ENCODE measurements at places on chromosomes 13 and 19.

DNA sequence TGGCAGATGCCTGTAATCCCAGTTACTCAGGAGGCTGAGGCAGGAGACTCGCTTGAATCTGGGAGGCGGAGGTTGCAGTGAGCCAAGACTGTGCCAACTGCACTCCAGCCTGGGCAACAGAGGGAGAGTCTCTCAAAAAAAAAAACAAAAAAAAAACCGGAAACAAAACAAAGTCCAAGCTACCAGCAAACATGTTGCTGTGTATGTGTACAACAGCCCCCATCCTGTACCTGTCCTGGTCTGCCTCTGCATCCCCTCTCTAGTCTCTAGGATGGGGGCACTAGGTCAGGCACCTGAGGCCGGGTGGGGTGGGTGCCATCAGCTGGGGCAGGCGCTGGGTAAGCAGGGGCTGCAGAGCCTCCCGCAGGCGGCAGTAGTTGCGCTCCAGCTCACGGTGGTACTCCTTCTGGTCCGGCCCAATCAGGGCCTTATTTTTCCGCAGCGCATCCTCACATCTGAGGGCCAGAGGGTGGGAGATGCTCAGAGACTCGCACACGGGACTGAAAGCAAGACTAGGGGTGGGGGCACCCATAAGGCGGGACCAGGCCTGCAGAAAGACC is 2.8 kb upstream of the KANK2 start:
- DNase-seq, result no peak

GRCh38 chr13:105340061-105340606 is 1195.3 kb downstream of the EFNB2 start:
- no peak for DNase-seq

GRCh38 chr19:42606660-42607351 is 12.1 kb upstream of the CEACAM8 start:
- DNase-seq, result peak; percentile 4

DNA sequence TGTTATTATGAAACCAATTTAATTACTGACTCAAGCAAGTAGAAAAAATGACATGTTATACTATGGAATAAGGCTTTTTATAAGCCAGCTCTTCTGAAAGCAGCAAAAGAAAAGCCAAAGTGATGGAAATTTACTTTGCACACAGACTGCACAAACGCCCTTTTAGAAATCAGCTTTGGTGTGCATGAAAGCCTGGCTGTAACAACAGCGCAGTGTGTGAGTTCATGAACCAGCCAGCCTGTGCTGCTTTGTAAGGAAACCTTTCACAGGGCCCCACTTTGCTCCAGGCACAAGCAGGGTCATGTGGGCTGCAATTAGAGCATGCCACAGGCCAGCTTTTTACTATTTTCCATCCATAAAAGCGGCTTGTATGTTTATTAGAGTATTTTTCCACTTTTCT is 13.6 kb upstream of the IFT88 start:
- DNase-seq, result no peak

GRCh38 chr13:37657134-37657533 is 58.6 kb upstream of the POSTN start:
- DNase-seq, result no peak

DNA sequence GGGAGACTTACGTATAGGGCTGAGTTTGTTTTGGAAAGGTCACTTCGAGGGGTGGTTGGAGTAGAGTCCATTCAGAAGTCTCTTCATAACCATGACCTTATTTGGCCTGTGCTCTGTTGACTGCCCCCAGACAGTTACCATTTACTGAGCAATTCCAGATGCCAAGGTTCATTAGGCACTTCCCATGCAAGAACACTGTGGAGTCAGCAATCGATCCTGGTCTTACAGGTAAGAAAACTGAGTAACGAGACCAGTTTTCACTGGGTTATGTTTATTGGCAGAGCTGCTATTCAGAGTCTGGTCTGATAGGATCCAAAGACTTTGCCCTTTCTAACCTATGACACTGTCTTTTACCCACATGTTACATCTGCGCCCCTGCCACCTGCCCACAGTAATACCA is 134.7 kb downstream of the MTUS2 start:
- no peak for DNase-seq

- no peak for DNase-seq
Measured at GRCh38 chr13:82571653-82572052, 1310.6 kb downstream of the SLITRK1 start.

- no peak for DNase-seq
Measured at GRCh38 chr13:77806518-77806917, 109.0 kb downstream of the SLAIN1 start.

GRCh38 chr19:18233224-18233825 is 7.1 kb upstream of the PDE4C start:
- peak; percentile 55 for DNase-seq

DNA sequence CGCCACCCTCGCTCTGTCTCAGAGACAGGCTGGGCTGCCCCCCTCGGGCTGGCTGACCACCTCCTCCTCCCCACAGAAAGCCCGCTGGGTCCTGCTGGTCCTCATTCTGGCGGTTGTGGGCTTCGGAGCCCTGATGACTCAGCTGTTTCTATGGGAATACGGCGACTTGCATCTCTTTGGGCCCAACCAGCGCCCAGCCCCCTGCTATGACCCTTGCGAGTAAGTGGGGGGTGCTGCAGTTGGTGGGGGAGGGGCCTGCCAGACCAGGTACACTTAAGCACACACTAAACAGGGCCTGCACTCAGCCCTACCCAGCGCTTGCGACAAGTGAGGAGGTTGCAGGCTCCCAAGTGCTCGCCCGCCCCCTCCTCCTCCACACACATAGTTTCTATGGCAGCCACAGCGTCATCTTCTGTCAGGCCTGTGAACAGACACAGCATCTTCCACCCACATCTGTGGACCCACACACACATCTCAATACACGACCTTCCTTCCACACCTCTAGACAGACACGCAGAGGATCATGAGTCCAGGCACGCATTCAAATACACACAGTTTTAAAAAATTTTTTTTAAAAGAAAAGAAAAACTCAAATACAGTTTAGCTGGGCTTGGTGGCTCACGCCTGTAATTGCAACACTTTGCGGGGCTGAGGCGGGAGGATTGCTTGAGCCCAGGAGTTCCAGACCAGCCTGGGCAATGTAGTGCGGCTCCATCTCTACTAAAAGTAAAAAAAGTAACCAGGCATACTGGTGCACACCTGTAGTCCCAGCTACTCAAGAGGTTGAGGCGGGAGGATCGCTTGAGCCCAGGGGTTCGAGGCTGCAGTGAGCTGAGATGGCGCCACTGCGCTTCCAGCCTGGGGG is 18.4 kb downstream of the PLD3 start:
- no peak for DNase-seq

GRCh38 chr19:29672933-29673336 is 7.7 kb downstream of the PLEKHF1 start:
- DNase-seq, result peak; percentile 91

- DNase-seq, result no peak
Measured at GRCh38 chr19:35116072-35116801, 614 bp downstream of the FXYD3 start.

DNA sequence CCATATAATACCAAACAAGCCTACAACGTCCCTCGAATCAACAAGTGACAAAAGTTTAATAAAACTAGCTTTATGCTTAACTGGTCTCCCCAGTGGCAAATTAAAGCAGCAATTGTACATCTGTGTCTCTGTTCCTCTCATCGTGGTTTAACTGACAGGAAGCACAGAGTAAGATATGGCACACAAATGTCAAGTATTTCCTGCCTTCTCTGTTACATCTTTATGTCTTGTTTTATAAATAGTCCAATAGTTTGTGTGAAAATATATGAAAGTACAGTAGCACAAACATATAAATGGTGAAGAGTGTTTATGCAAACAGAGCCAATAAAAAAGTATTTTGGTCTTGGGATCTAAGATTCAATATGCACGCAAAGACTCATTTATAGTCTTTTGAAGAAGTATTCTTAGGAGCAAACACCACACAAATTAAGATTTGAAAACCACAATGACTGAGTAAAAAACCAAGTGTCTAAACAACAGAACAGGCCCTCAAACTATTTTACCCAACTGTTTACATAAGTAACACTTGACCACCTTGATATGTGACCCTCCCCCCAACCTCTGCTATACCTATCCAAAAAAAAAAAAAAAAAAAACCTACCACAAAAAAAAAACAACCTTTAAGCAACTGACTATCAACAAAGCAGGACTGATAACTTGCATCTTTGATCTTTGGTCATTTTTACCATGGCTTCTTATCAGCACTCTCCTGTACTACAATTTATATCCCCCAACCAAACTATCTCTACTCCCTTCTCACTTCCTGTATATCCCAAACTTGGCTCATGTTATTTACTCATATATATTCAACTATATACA is 14.0 kb downstream of the ELF1 start:
- peak; percentile 72 for DNase-seq

GRCh38 chr19:17490411-17490810 is 20.1 kb downstream of the SLC27A1 start:
- peak; percentile 53 for DNase-seq

DNA sequence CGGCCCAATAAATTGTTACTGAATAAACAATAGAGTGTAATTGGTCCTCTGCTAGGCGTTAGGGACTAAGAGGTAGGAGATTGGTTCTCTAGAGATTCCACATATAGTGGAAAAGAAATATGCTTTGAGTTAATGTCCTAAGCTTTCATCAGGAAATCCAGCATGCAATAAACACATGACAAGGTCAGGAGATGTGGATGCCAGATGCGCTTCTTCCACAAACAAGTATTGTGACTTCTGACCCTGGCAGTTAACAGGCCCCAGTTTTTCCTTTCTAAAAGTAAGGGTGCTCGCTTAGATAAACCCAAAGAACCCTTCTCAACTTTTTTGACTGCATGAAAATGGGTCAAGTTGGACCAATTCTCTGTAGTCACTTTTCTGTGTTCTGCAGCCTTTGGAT is 146.5 kb upstream of the SOX21 start:
- DNase-seq, result no peak

GRCh38 chr13:23960566-23961156 is 63.4 kb upstream of the C1QTNF9B start:
- no peak for DNase-seq

DNA sequence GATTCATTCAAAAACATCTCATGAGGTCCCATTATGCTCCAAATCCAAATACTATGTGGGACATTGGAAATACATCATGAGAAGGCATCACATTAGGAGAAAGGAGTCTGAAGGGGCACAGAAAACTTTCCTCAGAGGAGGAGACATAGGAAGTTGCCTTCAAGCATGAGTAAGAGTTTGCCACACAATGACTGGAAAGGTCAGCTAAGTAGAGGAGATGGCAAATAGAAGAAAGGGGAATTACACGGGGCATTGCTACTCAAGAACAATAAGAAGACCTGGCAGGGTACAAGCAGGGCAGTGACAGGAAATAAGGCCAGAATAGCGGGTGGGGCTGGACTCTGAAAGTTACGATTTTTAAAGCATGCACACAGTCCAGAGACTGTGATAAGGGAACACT is 231.6 kb downstream of the SPRY2 start:
- no peak for DNase-seq

DNA sequence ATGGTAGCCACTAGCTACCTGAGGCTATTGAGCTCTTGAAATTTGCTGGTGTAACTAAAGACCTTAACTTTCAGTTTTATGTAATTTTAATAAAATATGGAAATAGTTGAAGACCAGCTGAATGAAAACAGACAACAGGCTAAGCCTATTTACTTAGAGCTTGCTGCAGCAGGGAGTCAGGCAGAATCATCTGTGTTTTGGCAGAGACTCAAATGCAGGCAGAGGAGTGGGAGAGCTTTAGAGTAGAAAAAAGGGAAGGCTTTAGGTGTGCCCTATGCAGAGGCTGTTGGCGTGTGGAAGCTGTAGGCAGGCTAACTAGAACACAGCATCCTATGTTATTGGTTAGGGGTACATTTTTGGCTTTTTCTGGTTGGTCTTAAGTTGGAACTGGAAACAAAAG is 304.9 kb upstream of the NBEA start:
- DNase-seq, result no peak

- no peak for DNase-seq
Measured at GRCh38 chr13:62704875-62705274, 1289.2 kb upstream of the PCDH20 start.

DNA sequence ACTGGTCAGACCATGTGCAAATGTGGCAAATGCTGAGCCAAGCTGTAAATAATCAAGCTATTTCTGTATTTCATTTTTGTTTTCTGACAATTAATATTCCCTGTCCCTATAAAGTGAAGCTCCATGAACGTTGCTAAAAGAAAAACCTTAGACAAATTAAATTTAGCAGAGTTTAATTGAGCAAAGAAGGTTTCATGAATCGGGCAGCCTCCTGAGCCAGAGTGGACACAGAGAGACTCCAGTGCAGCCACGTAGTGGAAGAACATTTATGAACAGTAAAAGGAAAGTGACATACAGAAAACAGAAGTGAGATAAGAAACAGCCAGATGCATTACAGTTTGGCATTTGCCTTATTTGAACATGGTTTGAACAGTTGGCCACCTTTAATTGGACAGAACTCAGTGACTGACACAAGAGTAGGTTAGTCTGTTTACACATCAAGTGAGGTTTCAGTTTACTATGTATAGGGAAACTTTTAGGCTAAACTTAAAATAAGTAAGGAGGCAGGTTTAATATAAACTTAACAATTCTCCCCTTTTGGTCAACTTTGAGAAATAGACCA is 69.7 kb downstream of the UFM1 start:
- no peak for DNase-seq

- no peak for DNase-seq
Measured at GRCh38 chr13:39506559-39507390, 96.2 kb downstream of the LHFPL6 start.
